Stimulated activated CD4-positive, alpha-beta T cell treated with anti-CD3 and anti-CD28 coated beads, TNF-alpha, amount 100 ng/mL, for 1 hour (primary cell): ENCODE measurements at places on chromosomes 5 and 9.

DNA sequence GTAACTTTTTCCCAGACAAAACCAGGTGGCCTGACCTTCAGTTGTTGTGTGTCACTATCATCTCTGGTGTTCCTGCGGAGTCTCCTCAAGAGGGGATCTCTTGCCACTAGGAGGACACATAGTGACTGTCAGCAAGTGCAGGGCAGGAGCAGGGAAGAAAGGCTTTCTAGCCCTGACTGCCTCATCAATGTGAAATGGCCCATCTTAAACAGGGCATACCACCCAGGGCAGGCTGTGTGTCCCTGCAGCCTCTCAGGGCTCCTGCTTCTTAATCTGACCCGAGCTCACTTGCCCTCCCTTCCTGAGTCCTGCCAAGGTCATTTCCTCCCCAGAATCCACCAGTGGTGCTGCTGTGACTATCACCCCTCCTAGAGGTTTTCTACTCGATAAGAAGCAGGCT, 57.4 kb upstream of the SIMC1 start:
- no peak for DNase-seq

DNA sequence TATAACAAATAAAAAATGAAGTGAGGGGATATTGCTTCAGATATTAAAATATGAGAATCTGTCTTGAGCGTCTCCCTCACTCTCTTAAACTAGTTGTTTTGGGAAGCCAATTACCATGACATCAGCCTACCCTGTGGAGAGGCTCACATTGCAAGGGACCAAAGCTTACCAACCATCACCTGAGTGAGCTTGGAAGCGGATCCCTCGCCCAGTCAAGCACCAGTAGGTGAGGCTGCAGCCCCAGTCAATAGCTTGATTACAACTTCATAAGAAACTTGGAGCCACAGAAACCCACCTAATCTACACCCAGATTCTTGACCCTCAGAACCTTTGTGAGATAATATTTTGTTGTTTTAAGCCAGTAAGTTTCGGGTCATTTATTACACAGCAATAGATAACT, 206.2 kb downstream of the CEMIP2 start:
- DNase-seq, result no peak

GRCh38 chr5:61332358-61332749, 296 bp downstream of the ZSWIM6 start:
- DNase-seq, result no peak

- no peak for DNase-seq
Observed at GRCh38 chr9:4237748-4238511, 61.9 kb downstream of the GLIS3 start.

DNA sequence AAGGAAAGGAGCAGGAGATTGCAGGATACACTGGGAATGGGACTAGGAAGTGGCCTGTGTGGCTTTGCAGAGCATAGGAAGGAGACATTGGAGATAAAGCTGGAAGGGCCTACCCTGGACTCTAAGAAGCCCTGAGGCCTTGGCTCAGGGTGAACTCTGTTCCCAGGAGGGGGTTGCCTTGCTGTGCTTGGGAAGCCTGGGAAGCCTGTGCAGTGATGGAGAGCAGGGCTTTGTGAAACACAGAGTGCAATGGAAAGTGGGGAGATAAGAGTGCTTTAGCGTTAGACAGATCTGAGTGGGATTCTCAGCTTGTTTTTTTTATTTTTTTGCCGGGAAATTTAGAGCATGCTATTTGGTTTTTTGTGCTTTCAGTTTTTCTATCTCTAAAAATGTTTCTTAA, 437.8 kb downstream of the KDM4C start:
- no peak for DNase-seq

DNA sequence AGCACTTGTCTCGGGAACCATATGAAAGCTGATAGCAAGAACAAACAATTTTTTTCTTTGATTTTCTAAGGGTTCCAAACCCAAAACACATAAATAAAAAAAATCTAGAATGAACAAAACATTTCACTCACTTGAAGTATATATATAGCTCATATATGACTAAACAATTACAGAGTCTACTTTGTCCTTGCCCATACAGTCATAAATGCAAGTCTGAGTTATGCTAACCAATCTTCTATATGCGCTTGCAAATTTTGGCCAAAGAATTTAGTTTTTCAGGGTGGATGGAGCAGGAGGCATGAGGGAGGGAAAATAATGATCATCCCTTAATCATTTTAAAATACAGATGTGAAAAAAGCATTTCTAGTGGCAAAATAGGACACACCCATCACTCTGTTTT, 370.1 kb downstream of the BNC2 start:
- no peak for DNase-seq

DNA sequence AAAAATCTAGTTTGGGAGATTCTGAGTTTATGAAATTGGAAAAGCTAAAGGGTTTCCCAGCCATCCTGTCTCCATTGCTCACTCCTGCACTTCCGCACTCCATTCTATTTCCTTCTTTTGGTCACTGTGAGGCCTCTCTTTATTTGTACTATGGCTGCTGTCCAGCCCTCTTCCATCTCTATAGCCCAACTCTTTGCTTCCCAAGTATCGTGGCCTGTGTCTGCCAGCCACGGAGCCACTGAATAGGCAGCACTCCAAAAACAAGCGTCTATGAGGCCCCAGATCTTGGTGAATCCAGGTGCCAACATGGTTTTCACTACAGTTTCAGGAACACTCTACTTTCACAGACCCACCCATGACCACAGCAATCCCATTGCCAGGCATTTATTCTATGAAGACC, 37.2 kb downstream of the GRAMD2B start:
- no peak for DNase-seq

DNA sequence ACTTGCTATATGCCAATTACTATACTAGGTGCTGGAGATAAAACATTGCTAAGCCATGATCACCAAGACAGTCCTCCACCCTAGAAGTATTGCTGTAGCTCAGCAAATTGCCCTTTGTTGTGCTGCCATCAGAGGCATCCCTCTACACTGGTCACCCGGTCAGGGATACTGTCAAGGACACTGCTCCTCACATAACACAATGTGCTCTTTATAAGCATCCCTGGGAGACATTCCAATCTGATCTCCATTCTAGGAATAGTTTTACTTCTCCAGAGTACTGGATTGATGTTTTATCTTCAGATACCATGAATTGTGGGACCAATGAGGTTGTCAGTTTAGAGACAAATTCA, 10.4 kb upstream of the DNAJA1 start:
- no peak for DNase-seq

DNA sequence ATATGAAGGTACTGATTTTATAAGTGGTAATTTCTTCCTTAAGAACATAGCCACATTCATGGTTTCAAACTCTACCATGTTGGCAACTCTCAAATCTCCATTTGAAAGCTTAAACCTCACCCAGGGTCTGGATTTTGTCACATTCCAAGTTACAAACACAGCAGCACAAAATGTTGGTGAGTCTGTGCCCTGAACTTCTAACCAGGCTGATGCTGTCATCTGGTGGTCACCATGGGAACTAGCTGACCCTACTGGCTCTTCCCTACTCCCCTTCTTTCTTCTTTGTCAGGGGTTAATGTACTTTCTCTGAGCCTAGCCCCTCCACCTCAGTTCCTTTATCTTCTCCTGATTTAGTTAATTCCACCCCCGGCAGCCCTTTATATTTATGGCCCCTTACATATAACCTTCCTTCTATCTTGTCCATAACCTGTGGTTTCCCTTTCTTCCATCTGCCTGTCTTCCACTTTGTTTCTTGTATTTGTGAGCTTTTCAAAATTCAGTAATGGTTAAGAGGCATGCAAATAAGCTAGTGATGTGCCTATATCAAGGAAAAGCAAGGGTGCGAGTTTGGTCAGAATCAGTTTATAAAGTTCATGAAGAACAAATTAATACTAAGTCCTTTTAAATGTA, 35.9 kb downstream of the TGFBR1 start:
- DNase-seq, result no peak

DNA sequence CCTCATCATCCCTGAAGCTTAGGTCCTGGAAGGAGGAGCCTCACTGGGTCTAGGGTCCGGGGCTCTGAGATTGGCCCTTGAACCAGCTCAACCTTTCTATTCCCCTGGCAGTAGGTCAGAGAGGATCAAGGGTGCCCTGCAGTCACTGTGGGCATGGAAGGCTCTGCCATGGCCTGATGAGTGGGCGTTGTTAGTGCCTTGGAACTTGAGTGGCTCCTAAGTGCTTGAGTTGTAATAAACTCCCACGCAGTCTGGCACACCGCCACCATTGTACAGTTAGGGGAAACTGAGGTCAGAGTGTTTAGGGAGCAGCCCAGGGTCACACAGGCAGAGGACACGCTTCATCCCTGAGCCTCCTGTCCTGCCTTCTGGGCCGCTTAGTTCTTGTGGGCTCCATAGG, 10.4 kb upstream of the SYNPO start:
- DNase-seq, result no peak

DNA sequence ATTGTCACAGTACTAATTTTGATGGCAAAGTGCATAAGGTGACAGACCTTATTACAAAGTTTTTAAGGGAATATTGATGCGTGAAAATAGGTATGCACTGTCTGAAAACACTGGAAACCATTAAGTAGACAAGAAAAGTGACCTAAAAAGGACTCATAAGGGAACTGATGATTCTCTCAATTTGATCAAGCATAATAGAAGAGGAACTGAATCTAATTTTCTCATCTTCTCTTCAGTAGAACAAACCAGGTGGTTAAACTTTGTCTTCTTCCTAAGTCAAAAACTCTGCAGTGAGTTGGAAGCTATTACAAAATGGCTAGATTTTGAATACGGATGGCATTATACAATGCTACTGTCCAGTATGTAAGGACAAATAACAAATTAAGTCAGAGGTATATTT, 53.4 kb downstream of the RNF145 start:
- no peak for DNase-seq

DNA sequence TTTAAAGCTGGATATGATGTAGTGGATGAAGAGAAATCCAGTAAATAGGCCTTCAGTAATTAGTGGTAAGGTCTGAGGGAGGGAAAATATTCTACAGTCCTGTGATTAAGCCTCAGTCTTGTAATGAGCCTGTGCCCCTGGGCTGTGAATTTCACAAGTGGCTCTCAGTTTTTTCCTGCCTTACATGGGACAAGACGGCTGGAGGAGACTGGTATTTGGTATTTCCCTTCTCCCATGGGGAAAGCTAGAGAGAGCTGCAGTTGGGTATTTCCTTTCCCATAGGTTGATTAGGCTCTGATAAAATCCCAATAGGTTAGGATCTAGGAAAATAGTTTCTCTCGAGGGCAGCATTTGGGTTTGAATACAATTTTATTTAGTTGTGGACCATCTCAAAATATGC, 62.2 kb upstream of the GNA14 start:
- DNase-seq, result no peak

DNA sequence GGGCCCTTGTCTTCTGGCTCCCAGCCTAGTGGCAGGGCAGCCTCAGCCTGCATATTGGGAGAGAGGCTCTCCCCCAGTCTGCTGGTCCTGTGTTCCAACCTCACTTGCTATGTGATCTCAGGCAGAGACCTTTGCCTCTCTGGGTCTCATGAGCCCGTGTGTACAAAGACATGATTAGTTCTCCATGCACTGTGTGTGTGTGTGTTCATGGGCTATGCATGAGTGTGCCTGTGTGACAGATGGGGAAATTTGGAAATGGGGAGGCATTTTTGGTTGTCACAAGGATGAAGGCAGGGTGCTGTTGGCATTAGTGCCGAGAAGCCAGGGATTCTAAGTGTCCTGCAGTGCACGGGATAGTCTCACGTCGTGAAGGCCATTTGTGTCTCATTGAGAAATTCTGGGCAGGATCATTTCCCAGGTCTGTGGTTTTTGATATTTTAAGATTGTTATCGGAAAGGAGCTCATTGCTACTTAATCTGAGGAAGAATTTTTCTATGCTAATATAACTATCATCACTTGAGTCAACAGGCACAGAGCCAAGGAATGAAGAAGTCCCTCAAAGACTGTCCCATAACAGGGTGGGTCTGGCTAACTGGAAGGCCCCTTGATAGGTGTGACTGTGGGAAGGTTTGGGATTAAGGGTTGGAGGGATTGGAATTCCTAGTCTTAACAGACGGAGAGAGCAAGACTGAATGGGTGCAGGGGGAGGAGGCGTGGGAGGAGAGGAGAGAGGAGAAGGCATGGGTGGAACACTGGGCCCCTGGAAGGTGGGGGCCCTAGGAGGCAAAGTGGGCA, 168.5 kb downstream of the RGS3 start:
- DNase-seq, result no peak

DNA sequence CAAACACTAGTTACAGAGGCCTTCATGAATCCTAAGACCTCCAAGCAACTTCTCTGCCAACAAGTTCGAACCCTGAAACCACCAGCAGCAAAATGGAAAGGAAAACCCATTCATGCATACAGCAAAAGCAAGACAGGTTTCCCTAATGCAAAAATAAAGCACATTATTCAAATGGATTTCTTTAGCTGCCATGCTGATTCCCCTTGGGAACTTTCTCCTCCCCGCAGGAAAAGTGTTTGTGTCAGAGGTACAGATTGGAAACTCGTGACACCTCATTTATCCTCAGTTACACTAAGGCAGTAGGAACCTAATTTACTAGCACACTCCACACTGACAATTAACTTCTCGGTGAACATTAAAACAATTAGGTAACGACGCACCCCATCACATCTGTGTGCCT, 63.4 kb downstream of the TLE1 start:
- no peak for DNase-seq

DNA sequence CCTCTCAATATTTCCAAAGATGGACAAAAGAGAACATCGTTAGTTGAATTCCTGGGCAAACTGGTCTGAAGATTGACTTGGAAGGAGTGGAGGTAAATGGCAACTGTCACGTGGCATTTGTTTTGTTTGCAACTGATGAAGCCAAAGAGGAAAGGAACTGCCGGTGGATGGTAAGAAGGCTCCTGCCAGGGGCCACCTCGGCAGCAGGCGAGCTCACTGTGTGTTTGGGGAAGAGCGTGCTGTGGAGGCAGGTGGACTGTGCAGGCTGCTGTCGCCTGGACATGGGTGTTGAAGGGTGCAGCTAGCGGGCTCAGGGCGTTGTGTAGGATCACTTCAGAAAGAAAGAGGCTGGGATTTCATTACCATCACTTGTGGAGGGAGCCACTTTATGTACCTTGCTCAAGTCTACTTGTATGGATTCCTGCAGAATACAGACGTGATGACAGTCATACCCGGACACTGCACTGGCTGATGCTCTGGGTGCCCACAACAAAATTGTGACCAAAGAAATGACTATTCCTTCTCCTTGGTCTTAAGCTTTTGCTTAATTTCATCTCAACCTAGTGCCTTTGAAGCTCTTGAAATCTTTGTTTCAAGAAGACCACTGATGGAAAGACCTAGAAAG, 72.7 kb downstream of the MAP1B start:
- DNase-seq, result no peak

GRCh38 chr9:84620338-84620737, 49.2 kb upstream of the NTRK2 start:
- no peak for DNase-seq

GRCh38 chr9:85630676-85631075, 111.1 kb downstream of the AGTPBP1 start:
- no peak for DNase-seq

GRCh38 chr5:142438573-142438972, 113.8 kb upstream of the SPRY4 start:
- DNase-seq, result no peak

DNA sequence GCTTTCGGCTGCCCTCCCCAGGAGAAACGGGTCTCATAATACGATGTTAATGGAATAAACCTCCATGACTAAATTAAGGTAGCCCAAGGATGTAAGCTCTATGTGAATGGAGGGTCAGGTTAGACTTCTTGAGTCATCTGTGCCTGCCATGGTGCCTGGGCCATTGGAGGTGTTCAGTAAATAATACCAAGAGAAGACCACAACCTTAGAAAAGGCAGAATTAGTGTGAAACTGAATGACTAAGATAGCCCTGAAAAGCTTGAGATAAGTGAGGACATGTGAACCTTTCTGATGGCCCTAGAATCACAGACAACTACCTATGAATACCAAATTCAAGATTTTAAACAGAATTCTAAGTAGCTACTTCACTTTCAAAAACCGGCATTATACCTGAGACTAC, 160.6 kb downstream of the KIAA0825 start:
- DNase-seq, result no peak

- no peak for DNase-seq
Observed at GRCh38 chr5:1460054-1460682, 14.9 kb upstream of the SLC6A3 start.
